ENCODE measurements at places on chromosomes 6 and 20. TPM values are rescaled to one million over a fixed set of nuclear protein-coding genes. Genes with fewer than 3 reads are reported as not detected.

The BEND3 gene
- total RNA-seq, result 0.96 TPM

The CST1 gene
- total RNA-seq, result not detected

The ELOVL4 gene
- total RNA-seq, result 1.3 TPM

The IPCEF1 gene
- total RNA-seq, result 3.7 TPM

The SLPI gene
- total RNA-seq, result 310 TPM

The ATP6V1G2 gene
- 1.8 TPM for total RNA-seq

The RING1 gene
- 20.6 TPM for total RNA-seq

The EIF6 gene
- total RNA-seq, result 81.9 TPM

The FAM162B gene
- 11.8 TPM for total RNA-seq

The MYB gene
- total RNA-seq, result 1.1 TPM

The NFATC2 gene
- total RNA-seq, result 5.9 TPM

The CYP39A1 gene
- total RNA-seq, result 12.3 TPM

The GNAS gene
- total RNA-seq, result 714 TPM

The CTCFL gene
- not detected for total RNA-seq

The DEFB132 gene
- 0.33 TPM for total RNA-seq
